COR-L47 (cell line): ENCODE measurements at places on chromosomes 4 and X.

DNA sequence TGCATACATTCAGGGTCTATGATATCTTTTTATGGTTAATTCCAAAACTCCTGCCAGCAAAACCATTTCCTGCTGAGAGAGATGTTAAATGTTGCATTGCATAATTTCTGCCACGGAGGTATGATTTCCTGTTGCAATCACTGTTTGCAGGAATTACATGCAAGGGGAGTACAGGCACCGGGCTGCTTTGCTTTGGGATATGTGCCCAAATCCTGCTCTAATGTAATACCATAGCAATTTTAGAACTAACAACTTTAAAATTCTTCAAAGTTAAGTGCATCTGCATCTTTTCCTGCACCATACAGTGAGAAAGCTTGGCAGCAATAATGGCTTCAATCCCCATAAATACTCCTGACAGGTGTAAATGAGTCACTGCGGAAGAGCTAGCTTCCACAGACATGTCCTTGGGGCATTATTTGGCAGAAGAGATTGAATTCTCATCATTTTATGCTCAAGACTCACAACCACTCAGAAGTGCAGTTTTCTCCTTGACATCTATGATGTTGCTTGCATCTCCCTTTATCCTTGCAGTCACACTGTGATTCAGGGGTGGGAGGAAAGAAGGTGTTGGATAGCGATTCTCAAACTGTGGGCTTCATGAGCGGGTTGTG, 29.6 kb downstream of the TRIM2 start:
- no peak for DNase-seq

DNA sequence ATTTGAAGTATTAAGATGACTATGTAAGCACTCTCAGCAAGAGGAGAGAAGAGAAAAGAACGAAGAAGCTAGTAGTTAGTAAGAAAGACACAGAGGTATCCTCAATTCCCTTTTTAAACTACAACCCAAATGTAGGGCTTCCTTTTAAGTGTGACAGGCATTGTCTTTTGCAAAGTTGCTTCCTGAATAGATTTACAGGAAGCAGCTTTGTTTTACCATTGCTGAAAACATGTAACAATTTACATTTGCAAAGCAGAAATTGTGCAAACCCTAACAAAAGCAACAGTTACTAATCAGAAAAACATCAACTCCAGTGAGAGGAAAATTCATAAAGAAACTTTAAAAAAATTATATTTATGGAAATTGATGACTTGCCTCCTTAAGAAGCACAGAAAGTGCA, 96.4 kb downstream of the FAM13A start:
- no peak for DNase-seq

GRCh38 chrX:70422851-70423341, at the start of gene GDPD2:
Gene GDPD2, plus strand, starts transcription at chrX:70423314. Its CDS starts 1,671 bp downstream, at chrX:70424985.
- peak; percentile 22 for DNase-seq

DNA sequence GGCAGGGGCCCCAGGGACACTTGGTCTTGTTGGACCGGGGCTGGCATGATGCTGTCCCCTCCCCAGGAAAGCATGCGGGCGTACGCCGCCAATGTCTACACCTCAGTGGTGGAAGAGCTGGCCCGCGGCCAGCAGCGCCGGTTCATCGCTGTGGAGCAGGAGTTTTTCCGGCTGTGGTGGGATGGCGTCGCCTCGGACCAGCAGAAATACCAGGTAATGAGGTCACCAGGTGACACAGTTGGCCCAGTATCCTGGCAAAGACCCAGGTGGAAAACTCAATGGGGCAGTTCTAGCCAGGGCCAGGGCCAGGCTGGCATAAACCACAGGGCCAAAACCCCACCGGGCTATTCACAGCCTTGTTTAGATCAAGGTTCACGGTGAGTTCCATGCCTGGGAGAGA, 1.5 kb downstream of the MAN2B2 start:
- DNase-seq, result peak; percentile 50

DNA sequence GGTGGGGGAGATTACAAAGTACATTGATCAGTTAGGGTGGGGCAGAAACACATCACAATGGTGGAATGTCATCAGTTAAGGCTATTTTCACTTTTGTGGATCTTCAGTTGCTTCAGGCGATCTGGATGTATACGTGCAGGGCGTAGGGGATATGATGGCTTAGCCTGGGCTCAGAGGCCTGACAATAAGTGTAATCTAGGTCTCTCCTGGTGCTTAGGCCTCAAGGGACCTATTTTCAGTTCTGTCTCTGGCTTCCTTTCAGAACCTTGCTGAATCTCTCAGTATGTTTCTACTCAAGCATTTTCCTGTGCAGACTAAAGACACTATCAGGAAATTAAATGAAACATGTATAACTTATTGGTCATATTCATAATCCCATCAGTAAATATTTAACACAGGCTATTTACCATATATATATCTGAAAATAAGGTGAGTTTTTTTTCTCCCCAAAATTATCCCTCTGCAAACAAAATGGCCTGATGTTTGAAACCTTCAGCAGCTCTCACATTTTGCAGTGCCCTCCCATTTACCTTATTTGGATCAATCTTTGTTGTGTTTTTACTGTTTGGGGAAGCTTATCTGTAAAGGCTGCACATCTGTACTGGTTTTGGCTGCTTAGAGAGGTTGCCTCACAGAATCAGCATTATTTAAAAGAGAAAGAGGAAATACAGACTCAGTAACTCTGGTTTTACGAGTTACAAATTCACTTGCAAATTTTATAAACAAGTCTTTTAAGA, 2.3 kb upstream of the ZCCHC4 start:
- no peak for DNase-seq

DNA sequence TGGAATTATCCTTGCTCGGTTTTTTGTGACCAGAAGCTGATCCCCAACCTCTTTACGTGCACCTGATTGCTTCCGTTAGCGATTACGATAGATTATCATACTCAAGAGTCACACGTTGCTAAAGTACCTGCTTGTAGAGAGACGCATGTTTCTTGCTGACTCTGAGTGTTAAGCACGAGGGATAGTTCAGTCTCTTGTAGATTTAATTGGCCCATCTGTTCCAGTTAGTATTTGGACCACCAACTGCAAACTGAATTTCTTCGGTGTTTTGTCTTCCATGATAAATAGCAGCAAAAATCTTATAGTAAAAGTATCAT, 516 bp upstream of the COX18 start:
- DNase-seq, result no peak

DNA sequence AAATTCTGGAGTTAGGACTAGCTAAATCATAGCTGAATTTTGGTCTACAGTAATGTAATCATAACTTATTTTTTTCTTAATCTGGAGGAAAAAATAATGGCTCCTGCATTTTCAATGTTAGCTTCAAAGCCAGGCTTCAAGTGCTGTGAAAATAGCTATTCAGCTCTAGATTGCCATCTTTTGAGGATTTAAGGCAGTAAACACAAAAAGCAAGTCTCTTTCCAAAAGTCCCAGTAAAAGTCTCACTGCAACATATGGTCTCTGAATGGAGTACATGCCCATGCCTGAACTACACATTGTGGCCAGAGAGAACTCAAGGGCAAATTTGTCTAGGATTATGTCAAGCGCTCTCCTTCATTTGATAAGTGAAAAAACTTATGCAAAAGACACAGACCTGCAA, 720.9 kb downstream of the FSTL5 start:
- DNase-seq, result no peak

GRCh38 chr4:126748736-126749135, 884.0 kb upstream of the INTU start:
- DNase-seq, result no peak

DNA sequence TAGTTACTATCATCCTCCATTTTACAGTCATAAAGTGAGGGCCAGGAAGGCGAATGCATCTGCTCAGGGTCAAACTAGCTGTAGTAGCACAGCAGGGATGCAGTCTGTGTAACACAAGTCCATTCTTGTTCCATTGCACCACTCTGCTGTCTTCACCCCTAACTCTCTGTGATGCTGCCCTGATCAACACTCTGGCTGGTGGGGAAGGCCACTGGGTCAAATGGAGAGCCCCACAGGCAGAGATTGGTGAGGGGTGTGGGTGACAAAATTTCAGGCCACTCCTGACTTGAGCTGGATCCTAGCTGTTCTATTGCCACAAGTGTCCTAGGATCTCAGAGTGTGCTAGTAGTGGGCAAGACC, 136.5 kb downstream of the PJA1 start:
- no peak for DNase-seq
